ENCODE measurements at places on chromosomes 4 and X.

GRCh38 chr4:26459054-26459755 lies 31.1 kb downstream of the CCKAR start:
- no peak for DNase-seq

GRCh38 chrX:123976706-123977316 lies 15.3 kb downstream of the STAG2 start:
- DNase-seq: no peak

DNA sequence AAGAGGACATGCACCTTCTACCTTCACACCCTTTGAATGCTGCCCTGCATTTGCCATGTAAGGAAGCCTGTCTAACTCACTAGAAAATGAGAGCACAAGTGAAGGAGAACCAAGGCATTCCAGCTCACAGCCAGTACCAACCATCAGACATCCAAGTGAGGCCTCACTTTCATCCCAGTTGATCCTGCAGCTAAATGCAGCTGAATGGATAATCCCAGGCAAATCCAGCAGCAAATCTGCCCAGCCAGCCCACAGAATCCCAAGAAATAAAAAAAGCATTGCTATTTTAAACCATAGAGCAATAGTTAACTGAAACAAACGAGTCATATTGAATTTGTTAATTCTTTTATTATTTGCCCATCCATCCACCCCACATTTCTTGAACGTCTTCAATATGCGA lies 112.5 kb downstream of the C4orf33 start:
- no peak for DNase-seq

GRCh38 chr4:110046588-110047049 lies 133.9 kb downstream of the EGF start:
- no peak for DNase-seq

GRCh38 chrX:13013363-13014110 lies 30.9 kb downstream of the FAM9C start:
- no peak for DNase-seq

- DNase-seq: no peak
Observed at GRCh38 chr4:8920289-8920965, 48.8 kb upstream of the HMX1 start.

DNA sequence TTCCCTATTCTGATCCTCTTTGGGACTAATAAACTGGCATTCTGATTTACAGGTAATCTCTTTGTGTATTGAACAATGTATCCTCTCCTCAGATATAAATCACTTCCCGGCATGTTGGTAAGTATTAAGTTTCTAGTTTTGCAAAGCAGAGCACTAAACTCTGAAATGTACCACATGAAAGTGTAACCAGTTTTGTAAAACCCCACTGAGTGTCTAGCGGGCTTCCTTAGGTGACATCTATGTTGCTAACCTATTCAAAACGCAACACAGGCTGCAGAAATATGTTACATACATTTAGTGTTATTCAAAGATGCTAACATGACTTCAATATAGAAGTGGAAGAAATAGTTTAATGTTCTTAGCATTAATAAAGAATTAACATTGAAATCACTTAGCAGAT lies 25.2 kb downstream of the DNAJB14 start:
- no peak for DNase-seq

- no peak for DNase-seq
Observed at GRCh38 chrX:32571579-32571978, 639.8 kb downstream of the DMD start.

Measured in stimulated activated CD4-positive, alpha-beta T cell treated with anti-CD3 and anti-CD28 coated beads, Interleukin-1b, Interleukin-23, amount 100 ng/mL, for 1 hour (primary cell).